Activated T-helper 1 cell treated with anti-CD3 and anti-CD28 coated beads, Interleukin-2, amount 50 U/mL, for 16 hours (primary cell): ENCODE measurements at places on chromosomes 5 and 9.

- no peak for DNase-seq
Observed at GRCh38 chr5:125331987-125332598, 585.7 kb upstream of the ZNF608 start.

DNA sequence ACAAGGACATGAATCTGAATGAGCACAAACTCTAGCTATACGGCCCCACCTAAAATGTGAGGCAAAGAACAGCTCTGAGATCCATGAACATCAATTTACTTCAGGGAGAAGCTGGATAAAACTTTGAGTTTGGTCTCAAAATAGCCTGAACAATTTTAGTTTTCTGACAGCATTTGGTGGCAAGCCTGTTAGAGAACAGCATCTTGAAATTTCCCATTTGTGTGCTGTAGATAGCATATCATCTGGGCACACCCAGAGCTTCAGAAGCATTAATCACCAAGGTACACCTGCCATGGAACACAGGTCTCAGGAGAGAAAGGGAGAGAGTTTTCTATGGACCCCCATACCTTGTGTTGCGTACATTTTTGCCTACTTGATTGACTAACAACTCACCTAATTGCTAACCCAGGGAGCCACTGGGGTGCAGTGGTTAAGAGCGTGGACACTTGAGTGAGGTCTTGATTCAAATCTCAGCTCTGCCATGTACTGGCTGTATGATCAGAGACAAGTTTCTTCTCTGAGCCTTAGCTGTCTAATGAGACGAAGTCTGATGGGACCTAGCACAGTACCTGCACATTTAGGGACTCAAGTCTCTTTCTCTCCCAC, 264.9 kb downstream of the PIK3R1 start:
- no peak for DNase-seq

- no peak for DNase-seq
Observed at GRCh38 chr5:113338628-113339027, 96.2 kb downstream of the TSSK1B start.

DNA sequence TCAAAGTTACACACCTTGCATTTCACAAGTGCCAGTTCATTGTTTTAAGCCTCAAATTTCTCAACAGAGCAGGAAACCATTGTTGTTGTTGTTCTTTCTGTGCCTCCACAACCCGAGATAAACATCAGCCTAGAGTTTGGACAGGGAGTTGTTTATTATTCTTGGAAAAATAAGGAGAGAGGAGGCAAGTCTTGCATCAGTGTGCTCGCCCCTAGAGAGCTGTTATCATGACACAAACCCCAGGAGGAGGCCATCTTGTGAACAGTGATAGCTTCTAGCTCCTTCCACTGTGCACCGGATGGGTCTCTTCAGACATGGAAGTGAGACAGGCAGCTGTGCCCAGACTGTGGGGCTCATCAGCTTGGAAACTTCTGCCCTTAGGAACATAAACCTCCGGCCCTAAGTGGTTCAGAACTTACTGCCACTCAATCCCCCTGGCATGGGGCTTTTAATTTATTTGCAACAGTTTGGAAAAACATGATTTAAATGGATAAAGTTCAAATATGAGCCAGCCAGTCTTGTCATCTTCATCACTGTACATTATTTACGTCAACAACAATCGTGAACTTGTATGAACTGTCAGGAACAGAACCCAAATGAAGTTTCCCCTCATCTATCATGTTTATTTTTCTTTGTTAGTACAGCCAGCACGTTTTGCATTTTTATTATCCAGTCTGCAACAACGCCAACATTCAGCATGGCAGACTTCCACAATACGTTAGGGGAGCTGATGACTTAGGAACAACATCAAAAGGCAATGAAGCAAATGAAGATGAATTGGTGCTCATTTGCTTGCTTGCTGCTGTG, 181.7 kb upstream of the S1PR3 start:
- no peak for DNase-seq

DNA sequence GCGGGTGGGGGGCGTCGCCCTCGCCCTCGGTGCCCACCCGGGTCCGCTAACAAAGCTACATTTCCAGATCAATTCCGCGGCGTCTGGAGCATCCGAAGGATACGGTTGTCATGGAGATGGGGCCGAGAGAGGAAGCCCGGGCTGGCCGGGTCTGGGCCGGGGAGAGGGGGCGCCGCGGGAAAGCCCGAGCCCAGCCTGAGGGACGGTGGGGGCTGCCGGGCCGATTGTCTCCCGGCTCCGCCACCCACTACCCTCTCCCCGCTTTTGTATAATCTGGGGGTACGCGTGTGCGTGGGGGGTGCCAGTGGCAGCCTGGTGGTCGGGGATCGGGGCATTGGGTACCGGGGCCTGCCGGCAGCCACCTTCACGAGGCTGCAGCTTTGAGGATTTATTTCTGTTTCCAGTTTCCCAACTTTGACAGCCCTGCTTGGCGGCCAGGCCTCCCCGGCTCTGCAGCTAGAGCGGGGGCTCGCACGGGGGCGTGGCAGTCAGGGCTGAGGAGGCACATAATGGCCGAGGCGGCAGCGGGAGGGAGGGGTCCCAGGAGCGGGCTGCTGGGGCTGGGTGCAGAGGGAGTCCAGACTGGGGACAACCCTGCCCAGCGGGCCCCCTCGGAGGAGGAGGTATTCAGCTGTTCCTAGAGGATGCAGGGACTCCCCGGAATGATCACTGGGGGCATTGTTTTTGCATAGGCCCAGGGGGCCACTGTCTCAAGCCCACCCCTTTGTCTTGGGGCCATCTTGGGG, 626 bp downstream of the PSD2 start:
- no peak for DNase-seq

GRCh38 chr5:95081500-95081960, 203.4 kb downstream of the MCTP1 start:
- DNase-seq = no peak

DNA sequence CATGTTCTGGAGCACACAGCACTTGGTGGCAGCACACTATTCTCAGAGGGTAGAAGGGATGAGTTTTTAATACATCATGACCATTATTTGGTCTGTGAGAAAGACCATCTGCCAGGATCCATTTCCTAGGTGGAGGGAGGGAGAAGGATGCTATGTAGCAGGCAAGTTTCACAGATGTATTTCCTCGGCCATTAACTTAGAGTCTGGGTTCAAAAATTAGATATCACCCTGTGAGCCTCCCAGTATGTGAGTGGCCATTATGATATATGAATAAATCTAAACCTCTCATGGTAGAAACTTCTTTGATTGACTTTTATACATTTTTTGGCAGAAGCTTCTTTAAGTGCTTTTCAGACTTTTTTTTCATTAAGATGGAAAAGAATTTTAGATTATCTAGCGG, 133.9 kb downstream of the SREK1 start:
- DNase-seq = no peak

DNA sequence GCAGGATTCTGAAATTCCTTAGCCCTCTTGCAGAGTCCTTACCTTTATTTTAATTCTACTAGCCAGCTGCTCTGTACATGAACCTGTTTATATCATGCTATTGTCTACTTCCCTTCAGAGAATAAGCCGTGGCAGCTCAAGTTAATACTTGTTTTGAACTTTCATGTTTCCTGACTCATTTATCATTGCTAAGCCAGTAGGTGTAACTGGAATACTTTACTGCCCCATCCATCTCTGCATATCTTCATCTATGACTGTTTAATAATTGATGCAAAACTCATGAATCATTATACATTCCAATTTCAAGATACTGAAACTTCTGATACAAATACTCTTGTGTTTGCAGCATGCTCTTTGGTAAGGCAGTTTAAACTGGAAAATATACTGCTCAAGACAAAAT, 174.7 kb downstream of the PPP2R2B start:
- DNase-seq = no peak

GRCh38 chr9:90114641-90115425, 510.0 kb downstream of the GADD45G start:
- no peak for DNase-seq

DNA sequence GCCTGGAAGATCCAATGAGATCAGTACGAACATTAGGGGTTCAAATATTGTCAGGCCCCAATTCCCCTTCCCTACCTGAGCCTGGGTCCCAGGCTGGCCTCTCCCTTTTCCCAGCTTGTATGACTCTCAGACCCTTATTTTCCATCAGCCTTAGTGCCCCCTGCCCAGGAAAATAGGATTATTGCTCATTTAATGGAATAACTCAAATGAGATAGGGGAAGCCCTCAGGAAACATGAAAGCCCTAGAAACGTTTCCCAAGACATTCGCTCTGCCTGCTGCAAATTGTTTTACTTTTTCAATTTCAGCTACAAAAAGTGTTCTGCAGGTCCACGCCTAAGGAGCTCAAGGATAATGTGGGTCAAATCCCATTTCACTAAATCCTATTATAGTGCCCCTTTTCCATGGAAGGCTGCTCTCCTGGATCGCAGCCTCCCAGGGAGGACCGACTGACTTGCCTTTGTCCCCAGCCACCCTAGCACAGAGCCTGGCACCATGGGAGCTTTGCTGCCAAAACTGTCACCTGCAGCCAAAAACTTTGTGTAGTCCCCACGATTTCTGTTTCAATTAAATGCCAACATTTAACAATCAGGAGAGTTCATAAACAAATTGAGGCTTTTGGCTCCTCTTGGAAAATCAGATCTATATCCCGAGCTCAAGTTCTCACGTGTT, 46.9 kb downstream of the THOC3 start:
- DNase-seq = no peak

GRCh38 chr9:127741831-127742434, 6.8 kb upstream of the TOR2A start:
- DNase-seq = no peak

DNA sequence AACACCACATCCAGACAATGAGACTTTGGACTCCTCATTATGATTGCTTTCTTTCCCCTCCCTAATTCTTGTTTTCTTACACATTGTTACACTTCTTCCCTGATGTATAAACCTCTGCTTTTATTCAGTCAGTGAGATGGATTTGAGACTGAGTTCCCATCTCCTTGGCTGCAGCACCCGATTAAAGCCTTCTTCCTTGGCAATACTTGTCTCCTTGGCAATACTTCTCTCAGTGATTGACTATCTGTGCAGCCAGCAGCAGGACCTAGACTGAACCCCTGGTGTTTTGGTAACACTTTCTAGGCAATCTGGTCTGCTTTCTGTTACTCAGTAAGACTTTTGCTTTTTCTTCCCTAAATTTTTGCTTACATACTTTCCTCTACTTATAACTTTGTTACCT, 492.8 kb upstream of the SMC2 start:
- no peak for DNase-seq

GRCh38 chr5:12292610-12293204, 388.5 kb upstream of the CTNND2 start:
- no peak for DNase-seq

DNA sequence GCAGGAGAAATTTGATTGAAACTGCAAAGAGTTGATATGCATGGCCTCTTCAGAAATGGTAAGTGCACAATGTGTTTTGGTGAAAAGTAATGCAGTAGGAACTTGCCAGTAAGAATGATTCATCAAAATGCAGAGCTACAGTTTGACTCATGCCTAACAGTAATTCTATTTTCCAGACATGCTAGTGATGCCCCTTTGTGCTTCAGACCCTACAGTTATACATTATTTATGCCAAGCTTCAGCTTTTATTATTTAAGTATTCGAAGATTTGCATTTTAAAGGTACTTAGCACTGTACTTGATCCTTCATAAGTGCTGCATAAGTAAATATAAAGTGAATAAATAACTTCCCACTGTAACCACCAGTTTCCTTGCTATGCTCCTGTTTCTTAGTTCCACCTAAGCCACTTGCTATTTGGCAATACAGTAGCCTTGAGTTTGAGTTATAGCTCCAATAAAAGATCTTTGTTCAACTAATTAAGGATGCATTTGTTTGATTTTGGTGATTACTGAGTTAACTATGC, 3.6 kb upstream of the SPATA31E1 start:
- DNase-seq = no peak

GRCh38 chr5:76219636-76220035, 136.5 kb downstream of the SV2C start:
- no peak for DNase-seq

DNA sequence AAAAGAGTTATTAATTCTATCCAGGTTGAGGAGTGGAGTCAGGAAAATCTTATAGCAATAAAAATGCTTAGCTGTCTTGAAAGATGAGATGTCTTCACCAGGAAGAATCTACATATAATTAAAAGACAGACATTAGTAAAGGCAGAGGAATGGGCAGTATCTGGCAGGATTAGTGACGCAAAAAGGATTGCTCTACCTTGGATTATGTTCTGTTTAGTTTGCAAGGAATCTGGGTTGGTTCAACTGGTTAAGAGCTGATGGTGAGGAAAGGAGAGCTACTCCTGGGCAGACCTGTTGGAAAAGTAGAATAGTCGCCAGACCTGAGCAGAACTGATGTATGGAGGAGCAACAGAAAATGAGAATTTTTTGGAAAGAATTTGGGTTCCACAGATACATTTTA, 318.5 kb downstream of the ADGRV1 start:
- DNase-seq = no peak

- DNase-seq = no peak
Observed at GRCh38 chr5:146967646-146968045, 89.1 kb upstream of the PPP2R2B start.

DNA sequence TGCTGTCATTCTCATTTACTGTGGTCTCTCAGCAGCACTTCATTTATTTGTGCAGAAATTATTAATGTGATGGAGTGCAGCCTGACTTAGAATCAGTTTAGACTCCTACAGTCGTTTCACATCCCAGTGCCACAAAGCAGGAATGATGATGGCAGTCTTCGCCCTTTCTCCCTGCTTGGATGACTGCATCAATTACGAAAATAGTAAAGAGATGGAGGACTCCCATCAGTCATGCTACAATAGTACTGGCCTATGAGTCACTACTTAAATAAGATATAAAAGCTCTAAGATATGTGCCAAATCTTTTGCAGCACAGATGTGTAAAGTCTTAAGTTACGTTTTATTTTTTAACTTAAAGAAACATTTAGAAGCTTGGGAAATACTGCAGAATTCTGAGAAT, 263.9 kb downstream of the CHSY3 start:
- no peak for DNase-seq

- DNase-seq = no peak
Observed at GRCh38 chr9:32501868-32502267, 24.1 kb downstream of the RIGI start.

GRCh38 chr5:177233206-177233605, 70.3 kb downstream of the RAB24 start:
- no peak for DNase-seq

- peak; percentile 85 for DNase-seq
Observed at GRCh38 chr5:138352071-138352721, at the start of gene KDM3B. TSS of gene KDM3B (plus strand) at chr5:138352685. CDS start at chr5:138352796, 111 bp downstream.

DNA sequence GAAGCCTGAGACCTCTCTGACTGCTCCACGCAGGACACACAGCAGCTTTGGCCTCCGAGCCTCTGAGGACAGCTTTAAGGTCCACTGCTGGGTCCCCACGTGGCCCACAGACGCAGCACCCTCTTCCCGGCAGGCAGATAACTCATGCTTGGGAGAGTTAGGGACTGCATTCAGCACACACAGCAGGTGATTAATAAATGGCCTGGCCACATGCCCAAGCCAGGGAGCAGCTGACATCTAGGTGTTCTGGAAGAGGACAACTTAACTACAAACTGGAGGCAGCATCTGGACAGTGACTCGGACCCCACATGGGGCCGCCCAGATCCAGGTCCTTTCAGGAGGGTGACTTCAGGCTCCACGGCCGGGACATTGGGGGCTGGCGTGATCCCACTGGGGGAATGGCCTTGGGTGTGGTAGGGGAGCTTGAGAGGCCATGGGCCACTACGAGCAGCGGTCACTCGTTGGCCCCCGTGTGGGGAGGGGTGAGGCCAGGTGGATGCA, 11.3 kb downstream of the NINJ1 start:
- DNase-seq = no peak

- DNase-seq = no peak
Observed at GRCh38 chr5:60184606-60185005, 291.1 kb upstream of the PDE4D start.
